Stimulated activated CD4-positive, alpha-beta T cell treated with anti-CD3 and anti-CD28 coated beads, Interleukin-15, amount 100 ng/mL, for 1 hour (primary cell): ENCODE measurements at places on chromosomes 4 and X.

- no peak for DNase-seq
Measured at GRCh38 chr4:185846505-185847150, 34.6 kb upstream of the SORBS2 start.

DNA sequence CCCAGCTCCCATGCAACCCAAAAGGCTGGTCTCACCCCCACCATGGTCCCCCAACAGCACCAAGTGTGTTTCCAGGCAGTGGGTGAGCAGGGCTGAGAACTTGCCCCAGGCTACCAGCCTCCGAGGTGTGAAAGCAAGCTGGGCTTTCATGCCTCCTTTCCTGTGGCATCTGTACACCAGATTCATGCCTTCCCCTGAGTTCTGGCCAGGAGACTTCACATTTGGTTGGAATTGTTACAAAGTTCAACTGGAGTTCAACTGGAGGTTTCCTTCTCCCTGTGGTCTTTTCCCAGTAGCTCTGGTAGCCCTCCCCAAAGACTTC, 77.6 kb upstream of the RAB40AL start:
- DNase-seq, result no peak

- DNase-seq, result no peak
Measured at GRCh38 chrX:70916754-70917153, 8.2 kb upstream of the TEX11 start.

GRCh38 chr4:175661437-175661836, 150.6 kb downstream of the GPM6A start:
- DNase-seq, result no peak

GRCh38 chr4:151152028-151152427, 52.6 kb downstream of the RPS3A start:
- DNase-seq, result no peak

DNA sequence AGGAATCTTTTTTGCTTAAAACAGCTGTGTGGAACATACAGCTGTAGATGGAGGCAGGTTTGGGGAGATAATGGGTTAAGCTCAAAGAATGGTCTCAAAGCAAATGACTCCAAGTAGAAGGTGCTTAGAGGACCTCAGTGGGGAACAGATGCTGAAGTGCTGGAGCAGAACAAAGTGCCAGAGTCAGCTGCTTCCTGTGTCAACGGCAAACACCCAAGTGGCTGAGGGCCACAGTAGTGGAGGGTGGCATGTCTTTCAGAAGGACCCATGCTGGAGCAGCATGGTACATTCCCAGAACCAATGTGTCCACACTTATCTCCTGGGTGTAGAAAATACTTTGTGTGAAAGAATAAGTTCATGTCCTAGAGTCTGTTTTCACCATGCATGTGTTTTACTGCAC, 197.5 kb downstream of the CCNG2 start:
- DNase-seq, result no peak

DNA sequence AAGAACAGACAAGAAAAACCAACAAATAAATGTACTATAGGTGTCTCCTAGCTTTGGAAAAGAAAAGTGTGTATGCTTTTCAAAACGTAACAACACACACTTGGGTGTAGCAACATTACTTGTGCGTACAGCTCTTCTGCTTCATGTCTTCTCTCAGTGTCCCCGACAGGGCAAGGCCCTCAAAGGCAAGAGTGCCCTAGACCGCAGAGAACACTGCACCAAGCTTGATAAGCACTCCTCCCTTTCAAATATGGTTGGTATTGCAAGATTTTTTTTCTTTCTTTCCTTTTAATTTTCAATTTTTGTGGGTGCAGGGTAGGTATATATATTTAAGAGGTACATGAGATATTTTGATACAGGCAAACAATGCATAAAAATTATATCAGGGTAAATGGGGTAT, 106.8 kb downstream of the EIF4E start:
- DNase-seq, result no peak

DNA sequence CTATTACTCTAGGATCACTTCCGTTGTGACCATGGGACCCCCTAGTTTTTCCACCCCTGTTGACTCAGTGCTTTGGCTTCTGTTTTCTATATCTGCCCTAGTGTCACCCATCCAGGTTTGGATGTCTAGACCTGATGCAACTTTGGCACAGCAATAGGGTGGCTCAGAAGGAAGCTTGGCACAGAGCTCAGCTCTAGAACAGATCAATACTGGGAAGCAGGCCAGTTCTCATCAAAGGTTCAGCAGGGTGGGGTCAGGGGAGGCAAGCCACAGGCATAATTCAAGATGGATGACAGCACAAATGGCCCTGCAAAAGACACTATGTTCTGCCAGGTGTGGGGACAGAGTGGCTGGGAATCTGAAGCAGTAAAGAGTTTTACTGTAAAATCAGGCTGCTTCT, 74.2 kb upstream of the EGFL6 start:
- no peak for DNase-seq

DNA sequence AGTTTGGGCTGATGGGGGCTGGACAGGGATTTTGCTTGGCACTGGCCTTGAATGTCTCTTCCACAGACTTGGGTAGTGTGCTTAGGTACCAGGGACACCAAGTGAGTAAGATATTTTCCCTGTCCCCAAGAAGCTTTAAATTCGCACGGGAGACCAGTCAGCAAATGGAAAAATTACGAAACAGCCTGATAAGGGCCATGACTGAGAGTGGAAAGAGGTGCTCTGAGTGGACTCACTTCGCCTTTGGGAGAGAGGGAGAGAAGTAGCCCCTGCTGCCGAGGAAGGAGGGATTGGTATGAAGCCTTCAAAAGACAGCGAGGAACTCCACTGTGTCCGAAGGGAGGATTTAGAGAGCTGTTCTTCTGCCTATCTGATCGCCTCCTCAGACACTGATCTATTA, 2.6 kb downstream of the LSM6 start:
- DNase-seq, result no peak

- DNase-seq, result no peak
Measured at GRCh38 chr4:101981756-101982155, 191.2 kb downstream of the BANK1 start.

GRCh38 chrX:117835034-117835433, 281.6 kb downstream of the KLHL13 start:
- DNase-seq, result no peak

DNA sequence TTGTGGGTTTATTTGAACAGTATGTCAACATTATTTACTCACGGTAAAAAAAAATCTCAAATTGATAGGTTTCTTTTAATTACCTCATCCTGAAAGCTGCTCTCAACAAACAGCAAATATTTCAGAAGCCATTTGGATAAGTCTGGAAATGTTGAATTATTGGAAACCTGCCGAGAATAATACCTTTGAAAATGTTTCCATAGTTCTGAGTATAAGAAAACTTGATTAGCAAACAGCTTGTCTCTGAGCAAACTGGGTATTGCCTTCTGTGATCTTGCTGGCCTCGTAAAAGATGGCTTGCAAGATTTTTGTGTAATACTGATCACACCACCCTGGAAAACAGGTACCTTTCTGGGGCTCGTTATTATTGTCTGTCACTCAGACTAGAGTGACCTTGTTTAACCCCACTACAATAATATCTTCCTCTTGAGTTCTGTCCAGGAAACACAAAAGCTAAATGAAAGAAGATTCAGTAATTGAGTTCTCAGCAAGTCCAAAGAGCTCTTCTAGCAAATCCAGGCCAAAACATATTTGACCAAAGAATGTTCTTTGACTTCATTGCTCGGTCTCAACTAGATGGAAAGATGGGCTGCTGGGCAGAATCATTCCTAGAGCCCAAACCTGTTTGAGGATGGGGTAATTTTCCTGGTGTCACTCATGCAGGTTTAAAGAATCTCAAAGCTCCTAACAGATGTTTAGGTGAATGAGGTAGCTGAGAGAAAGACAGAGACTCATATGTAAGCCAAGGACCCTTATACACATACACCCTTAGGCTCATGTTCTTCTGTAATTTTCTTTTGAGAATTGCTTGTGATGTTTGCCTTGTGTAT, 255.6 kb upstream of the JADE1 start:
- DNase-seq, result no peak

- DNase-seq, result no peak
Measured at GRCh38 chrX:110759785-110760184, 35.8 kb downstream of the CHRDL1 start.

DNA sequence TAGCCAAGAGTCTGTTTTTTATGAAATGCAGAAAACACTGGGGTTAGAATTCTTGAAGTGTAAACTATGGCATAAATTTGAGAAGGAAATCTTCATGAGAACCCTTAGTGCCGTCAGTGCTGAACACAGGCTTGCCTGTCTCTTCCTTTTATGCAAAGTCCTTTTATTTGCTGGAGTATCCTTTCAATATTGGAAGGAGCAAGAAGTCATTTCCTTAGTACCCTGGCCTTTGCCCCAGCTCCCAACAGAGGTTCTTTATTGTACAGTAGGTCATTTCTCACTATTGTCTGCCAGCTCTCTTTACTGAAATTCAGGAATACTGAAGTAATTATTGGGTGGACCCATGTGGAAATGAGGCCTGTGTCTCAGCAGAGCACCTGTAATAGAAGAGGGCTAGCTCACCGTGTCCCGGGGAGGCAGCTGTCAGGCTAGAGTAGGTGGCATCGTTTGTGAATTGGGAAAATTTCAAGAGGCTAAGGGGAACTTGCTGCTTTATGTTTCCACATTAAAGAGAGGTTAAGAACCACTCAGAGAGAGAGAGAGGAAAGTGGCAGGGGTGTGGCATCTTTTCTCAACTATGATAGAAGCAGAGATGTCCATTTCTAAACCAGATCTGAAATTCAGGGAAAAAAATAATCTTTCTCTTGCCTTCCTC, 8.7 kb downstream of the FHDC1 start:
- no peak for DNase-seq
